Epithelial cell of proximal tubule (primary cell): ENCODE measurements at places on chromosomes 5 and 9. TPM values are rescaled to one million over a fixed set of nuclear protein-coding genes. Genes with fewer than 3 reads are reported as not detected.

The PCDHB7 gene
- total RNA-seq: not detected in 2 replicates

The DOK3 gene
- 0.36 and 1.5 TPM in 2 replicates for total RNA-seq

The PCDHA1 gene
- total RNA-seq: not detected in 2 replicates

The FBXW2 gene
- total RNA-seq: 24.0 and 28.1 TPM in 2 replicates

The CORO2A gene
- 3.7 and 5.7 TPM in 2 replicates for total RNA-seq

The IFNK gene
- not detected in 2 replicates for total RNA-seq

The NCS1 gene
- 48.8 and 77.7 TPM in 2 replicates for total RNA-seq

The GALNT12 gene
- total RNA-seq: 8.8 and 19.5 TPM in 2 replicates

The ISOC1 gene
- 31.0 and 39.4 TPM in 2 replicates for total RNA-seq

The ABITRAM gene
- 2.7 and 8.8 TPM in 2 replicates for total RNA-seq

The SUSD3 gene
- total RNA-seq: 1.4 and 2.9 TPM in 2 replicates

The NFIL3 gene
- total RNA-seq: 10.3 and 12.7 TPM in 2 replicates

The UBE2QL1 gene
- not detected in 2 replicates for total RNA-seq
